ENCODE measurements at places on chromosomes 16 and 17. TPM values are rescaled to one million over a fixed set of nuclear protein-coding genes. Genes with fewer than 3 reads are reported as not detected.

The PTX4 gene
- not detected for total RNA-seq

The ZNF18 gene
- total RNA-seq: 4.5 TPM

The SLFN14 gene
- not detected for total RNA-seq

The PLA2G10 gene
- not detected for total RNA-seq

The KRT25 gene
- not detected for total RNA-seq

The NPIPA5 gene
- total RNA-seq: 4.2 TPM

The TNFRSF17 gene
- not detected for total RNA-seq

The ITFG1 gene
- 58.4 TPM for total RNA-seq

The AANAT gene
- total RNA-seq: not detected

The KIF18B gene
- 2.5 TPM for total RNA-seq

The MT1M gene
- total RNA-seq: 6.7 TPM

The FLOT2 gene
- 118 TPM for total RNA-seq

The TBC1D3H gene
- total RNA-seq: not detected

The CD300H gene
- total RNA-seq: not detected

The JMJD6 gene
- total RNA-seq: 62.8 TPM

The KRTAP9-8 gene
- not detected for total RNA-seq

The MLST8 gene
- total RNA-seq: 25.3 TPM

The SLC38A8 gene
- 3.1 TPM for total RNA-seq

The CES4A gene
- 4.6 TPM for total RNA-seq

The KRT39 gene
- total RNA-seq: not detected

GRCh38 chr17:73630531-73630930, 13.7 kb downstream of the SDK2 start:
- no peak for DNase-seq

GRCh38 chr16:54817432-54817831, 113.2 kb upstream of the IRX5 start:
- no peak for DNase-seq

DNA sequence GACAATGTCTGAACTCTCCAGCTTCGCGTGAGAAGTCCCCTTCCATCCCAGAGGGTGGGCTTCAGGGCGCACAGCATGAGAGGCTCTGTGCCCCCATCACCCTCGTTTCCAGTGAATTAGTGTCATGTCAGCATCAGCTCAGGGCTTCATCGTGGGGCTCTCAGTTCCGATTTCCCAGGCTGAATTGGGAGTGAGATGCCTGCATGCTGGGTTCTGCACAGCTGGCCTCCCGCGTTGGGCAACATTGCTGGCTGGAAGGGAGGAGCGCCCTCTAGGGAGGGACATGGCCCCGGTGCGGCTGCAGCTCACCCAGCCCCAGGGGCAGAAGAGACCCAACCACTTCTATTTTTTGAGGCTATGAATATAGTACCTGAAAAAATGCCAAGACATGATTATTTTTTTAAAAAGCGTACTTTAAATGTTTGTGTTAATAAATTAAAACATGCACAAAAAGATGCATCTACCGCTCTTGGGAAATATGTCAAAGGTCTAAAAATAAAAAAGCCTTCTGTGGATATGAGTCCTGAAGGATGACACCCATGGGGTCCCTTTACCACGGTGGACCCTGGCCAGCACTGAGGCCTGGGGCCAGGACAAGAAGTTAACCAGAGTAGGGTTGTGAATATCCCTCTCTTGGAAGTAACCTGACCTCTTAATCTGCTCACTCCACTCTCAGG, 10.5 kb upstream of the ITGAD start:
- DNase-seq: peak; percentile 90

DNA sequence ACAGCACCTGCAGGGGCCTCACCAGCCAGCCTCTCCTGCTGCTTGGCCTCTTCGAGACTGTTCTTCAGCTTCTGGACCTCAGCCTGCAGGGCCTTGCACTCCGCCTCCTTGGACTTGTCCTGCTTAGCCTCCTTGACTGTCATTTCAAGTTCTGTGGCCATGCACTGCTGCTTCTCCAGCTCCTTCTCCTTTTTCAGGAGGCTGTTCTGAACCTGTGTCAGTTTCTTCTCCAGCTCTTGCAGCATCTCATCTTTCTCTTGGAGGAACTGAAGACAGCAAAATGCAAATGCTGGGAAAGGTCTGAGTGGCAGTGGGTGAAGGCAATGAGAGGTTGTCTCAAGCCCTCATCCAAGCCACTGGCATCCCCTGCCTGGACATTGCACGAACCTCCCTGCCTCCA, 39.1 kb downstream of the DHX38 start:
- no peak for DNase-seq

- no peak for DNase-seq
Measured at GRCh38 chr16:64531401-64531800, 590.5 kb downstream of the CDH11 start.

GRCh38 chr16:57609541-57610401, 18.7 kb upstream of the ADGRG1 start:
- no peak for DNase-seq

DNA sequence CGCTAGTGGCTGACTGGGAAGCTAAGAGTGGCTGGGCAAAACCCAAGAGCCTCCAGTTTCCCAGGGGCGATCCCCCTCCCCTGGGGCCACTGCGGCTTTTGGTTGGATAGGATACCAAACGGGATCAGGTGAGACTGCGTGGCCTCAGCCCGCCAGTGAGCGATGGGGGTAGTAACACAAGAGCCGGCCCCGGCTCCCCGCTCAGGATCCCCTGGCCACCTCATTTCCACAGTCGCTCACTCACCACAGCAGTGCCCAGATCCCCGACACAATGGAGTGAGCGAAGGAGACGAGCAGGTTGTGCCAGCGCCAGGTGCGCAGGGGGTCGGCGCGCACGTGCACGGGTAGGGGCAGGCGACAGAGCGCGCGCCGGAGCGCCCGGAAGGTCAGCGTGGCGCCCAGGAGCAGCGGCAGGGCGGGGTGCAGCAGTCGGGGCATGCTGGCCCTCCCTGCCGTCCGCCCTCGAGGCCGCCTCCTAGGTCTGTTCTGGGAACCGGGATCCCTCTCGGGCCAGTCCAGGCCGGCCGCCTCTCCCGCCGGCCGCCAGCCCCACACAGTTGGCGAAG, 290 bp downstream of the TLCD1 start:
- peak; percentile 83 for DNase-seq

DNA sequence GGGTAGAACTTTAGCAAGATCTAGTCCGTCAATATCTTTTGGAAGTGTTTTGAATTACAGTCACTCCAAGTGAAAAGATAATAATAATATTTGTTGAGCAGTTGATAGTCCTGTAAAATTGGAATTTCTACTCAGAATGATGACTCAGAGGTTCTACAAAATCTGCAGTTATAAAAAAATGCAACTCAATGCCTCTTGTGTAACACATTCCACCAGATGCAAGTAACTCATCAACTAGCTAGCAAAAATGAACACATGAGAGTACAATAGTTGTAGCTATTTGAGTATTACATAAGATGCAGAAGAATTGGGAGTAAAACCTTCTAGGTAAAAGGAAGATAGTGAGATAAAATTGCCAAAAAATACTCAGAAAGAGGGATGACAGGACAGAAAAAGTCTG, 177.2 kb downstream of the CDH8 start:
- DNase-seq: no peak

GRCh38 chr16:64870859-64871258, 251.0 kb downstream of the CDH11 start:
- DNase-seq: no peak

DNA sequence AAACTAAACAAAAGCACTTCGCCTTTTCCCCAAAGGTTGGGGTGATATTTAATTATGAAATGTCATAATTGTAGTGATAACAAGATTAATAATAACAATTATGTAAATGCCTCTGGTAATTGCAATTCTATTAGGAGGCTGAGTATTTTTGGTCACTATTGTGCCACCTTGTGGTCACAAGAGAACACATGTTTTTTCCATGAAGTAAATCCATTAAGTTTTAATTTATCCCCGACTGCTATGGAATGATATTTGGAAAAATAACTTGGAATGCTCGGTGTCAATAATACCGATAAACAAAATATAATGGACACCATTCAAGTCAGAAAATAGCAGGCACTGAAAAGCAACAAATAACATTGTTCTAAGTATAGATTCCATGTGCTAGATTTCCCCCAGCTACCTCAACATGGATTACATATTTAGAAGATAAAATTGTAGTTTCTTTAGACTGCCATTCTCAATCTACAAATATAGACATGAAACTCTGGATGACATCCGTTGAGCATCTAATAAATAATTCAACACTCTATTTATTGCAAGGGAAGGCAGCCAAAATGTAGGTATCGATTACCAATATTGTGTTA, 25.0 kb upstream of the KCNJ2 start:
- no peak for DNase-seq

GRCh38 chr16:85986931-85987749, 88.2 kb downstream of the IRF8 start:
- no peak for DNase-seq

GRCh38 chr16:31108035-31108793, at the start of gene BCKDK:
Gene BCKDK, plus strand, starts transcription at chr16:31108386. Its CDS starts 838 bp downstream, at chr16:31109224.
- DNase-seq: peak; percentile 92

DNA sequence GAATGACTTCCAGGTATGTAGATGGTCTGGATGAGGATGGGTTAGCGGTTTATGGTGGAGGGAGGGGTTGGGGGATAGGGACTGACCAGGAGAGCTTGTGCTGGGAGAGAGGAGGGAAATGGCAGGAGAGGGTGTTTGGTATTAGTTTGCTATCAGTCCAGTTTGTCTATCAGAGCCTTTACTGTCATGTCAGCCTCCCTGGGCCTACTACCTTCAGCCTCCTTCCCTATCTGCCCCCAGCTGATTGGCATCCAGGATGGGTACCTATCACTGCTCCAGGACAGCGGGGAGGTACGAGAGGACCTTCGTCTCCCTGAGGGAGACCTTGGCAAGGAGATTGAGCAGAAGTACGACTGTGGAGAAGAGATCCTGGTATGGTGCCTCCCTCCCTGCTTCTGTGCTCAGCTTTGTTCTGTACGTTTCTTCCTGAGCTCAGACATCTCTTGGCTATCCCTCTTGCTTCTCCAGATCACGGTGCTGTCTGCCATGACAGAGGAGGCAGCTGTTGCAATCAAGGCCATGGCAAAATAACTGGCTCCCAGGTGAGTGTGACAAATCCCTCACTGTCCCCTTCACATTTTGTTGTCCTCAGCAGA, 3.8 kb downstream of the EIF5A start:
- DNase-seq: no peak

GRCh38 chr17:70709596-70709995, 540.3 kb downstream of the KCNJ2 start:
- DNase-seq: no peak

GRCh38 chr17:42087736-42088705, 10.3 kb downstream of the ZNF385C start:
- no peak for DNase-seq

DNA sequence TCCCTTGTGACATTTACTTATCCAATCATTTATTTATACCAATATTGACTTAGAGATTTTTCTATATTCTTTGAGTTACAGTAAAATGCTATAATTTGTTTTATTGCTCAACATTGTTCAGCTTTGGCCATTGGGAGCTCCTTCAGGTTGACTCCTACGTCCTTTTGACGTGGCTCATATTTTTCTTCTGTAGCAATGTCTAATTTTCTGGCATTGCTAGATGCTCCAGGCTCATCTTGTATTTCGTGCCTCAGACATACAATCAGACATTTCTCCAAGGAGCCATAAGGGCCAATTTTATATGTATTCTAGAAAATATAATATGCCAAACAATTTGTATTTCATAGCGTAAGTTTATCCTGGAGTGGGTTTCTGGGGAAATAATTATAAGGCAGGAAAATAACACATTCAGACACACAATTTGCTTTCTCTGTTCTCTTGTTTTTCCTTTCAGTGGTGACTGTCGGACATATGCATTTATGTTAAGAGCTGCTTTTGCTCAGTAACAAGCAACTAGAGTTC, 355.1 kb upstream of the MON1B start:
- DNase-seq: no peak

DNA sequence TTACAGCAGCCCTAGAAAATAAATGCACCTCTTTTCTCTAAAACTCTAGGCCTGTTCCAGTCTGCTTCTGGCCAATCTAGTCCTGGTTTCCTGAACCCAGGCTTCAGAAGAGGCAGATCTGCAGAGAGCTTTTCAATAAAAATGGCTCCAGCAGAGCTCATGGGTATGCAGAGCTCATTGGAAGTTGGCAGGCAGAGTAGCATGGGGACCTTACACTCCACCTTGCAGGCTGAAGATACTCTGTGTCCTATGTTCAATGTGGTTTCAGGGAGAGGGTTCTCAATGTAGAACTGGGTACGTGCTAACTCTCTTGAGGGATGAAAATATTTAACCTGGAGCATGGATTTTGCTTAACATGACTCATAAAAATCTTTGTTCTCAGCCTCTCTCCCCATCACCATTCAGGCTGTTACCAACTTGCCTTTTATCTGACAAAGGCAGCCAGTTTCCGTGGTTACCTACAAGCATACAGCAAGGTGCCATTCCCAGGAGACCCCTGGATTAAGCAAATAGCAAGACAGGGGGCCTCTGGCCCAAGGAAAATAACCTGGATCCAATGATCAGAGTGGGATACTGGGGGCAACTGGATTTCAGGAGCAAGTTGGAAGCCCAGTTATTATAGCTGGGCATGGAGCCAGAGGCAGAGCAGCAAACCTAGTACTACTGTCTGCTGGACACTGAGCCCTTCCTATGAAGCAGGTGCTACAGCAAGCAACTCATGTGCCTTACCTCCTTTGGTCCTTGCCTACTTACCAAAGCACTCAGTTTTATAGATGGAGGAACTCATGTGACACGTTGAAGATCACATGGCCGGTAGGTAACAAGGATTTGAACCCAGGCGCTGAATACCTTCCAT, 98.2 kb upstream of the DHX40 start:
- DNase-seq: no peak

- DNase-seq: peak; percentile 50
Measured at GRCh38 chr17:81676906-81677305, 6.7 kb downstream of the ARL16 start.

- DNase-seq: no peak
Measured at GRCh38 chr16:31819948-31820347, 53.7 kb upstream of the ZNF267 start.

- no peak for DNase-seq
Measured at GRCh38 chr16:29898135-29898803, 1.1 kb downstream of the SEZ6L2 start.

- peak; percentile 91 for DNase-seq
Measured at GRCh38 chr17:76497979-76498875, 3.0 kb downstream of the RHBDF2 start.

- no peak for DNase-seq
Measured at GRCh38 chr16:64866021-64866420, 255.8 kb downstream of the CDH11 start.

DNA sequence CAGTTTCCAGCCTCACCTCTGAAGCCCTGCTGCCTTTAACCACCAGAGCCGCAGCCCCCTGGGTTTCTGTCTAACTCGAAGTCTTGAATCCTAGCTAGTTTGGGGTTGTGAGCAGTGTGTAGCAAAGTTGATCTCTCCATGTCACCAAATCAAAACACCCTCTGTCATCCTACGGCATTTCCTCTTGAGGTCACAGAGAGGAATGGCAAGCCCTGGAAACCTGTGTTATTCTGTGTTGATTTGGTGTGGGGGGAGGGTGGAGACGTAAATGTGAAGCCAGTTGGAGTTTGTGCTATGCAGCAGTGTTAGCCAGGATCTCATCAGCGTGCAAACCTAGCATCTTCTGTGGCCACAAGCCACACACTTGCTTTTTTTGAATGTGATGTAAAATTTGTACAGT, 5.1 kb upstream of the LGALS9 start:
- no peak for DNase-seq

- no peak for DNase-seq
Measured at GRCh38 chr16:88448461-88449266, 4.4 kb upstream of the ZFPM1 start.

GRCh38 chr16:71282943-71283342, 6.3 kb downstream of the CMTR2 start:
- no peak for DNase-seq
